ENCODE measurements at places on chromosomes 6 and 20. TPM values are rescaled to one million over a fixed set of nuclear protein-coding genes. Genes with fewer than 3 reads are reported as not detected.

DNA sequence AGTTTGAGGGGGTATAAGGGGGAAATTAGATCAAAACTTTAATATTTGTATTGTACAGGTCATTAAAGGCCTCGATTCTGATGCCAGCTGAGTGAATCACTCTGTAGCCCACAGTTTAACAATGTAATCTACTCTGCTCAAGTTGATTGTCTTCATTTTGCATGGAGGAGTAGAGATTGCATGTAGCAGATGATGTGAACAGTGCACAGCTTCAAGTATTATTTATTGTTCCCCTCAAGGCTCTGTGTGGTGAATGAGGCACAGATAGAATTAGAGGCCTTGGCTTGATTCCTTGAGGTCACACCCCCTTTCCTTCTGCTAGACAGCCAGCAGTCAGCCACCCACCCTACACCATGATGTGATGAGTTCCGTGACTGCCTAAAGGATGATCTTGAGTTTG is 38.1 kb downstream of the TXLNB start:
- no peak overlapping the region for H3K4me3 ChIP-seq
- H3K4me1 ChIP-seq: no peaks in the 10 kb centered on the region
- H3K27ac ChIP-seq: no peak overlapping the region
- H3K36me3 ChIP-seq: no peaks in the 10 kb centered on the region
- DNase-seq: no peak

GPSM3 gene
- 2.0 TPM for total RNA-seq

DNA sequence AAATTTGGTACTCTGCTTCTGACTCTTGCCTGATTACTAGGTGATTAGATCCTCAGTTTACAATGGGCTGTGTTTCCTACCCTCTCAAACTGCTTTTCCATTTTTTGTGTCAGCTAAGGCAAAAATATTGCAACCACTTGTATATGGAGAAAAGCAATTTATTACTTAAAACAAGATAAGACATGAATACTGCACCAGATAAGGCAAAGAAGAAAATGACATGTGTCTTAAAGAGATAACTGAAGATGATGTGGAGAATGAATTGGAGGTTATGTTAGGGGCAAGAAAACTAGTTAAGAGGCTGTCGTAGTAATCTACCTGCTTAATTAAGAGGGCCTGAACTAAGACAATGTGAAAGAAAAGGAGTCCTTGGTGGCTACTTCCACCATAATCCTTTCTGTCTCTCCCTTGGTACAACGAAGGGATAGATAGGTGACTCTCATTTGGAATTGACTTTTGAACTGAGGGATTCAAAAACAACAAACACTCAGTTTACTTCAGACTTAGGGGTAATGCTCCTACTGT is 16.3 kb upstream of the REV3L start:
- H3K27ac ChIP-seq: peak overlapping the region; percentile 2
- peaks cover 7% of the 10 kb centered on the region for H3K4me1 ChIP-seq
- no peak overlapping the region for H3K4me3 ChIP-seq
- no peaks in the 10 kb centered on the region for H3K27me3 ChIP-seq

GRCh38 chr6:156828280-156828703 is 51.1 kb downstream of the ARID1B start:
- no peak overlapping the region for H3K4me3 ChIP-seq
- H3K4me1 ChIP-seq: peaks cover 28% of the 10 kb centered on the region
- H3K27me3 ChIP-seq: no peaks in the 10 kb centered on the region
- H3K27ac ChIP-seq: no peak overlapping the region
- peaks cover 5% of the 10 kb centered on the region for H3K36me3 ChIP-seq

ULBP1 gene
- total RNA-seq: 3.1 TPM

BANF2 gene
- total RNA-seq: not detected

- no peaks in the 10 kb centered on the region for H3K36me3 ChIP-seq
- H3K27ac ChIP-seq: no peak overlapping the region
- DNase-seq: no peak
- no peaks in the 10 kb centered on the region for H3K27me3 ChIP-seq
- no peaks in the 10 kb centered on the region for H3K4me1 ChIP-seq
Measured at GRCh38 chr6:133549371-133549801, 308.2 kb downstream of the EYA4 start.

TDP2 gene
- 33.6 TPM for total RNA-seq

GRCh38 chr6:166024252-166024651 is 143.4 kb downstream of the TBXT start:
- no peaks in the 10 kb centered on the region for H3K27me3 ChIP-seq

DNA sequence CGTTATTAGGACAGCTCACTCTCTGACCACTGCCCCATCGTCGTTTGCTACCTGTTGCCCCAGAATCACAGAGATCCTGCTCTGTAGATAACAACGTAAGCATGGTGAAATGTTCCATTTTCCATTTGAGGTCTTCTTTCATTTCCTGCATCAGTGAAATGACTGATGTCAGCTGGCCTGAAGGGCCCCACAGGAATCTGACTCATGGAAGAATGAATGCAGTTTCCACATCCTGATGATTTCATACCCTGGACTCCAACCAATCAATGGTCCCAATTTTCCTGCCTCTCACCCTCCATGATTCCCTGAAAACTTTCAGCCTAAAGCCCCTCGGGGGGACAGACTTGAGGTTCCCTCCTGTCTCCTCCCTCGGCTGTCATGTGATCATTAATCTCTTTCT is 394.4 kb upstream of the CDH4 start:
- no peaks in the 10 kb centered on the region for H3K36me3 ChIP-seq
- no peak for DNase-seq
- H3K27me3 ChIP-seq: no peaks in the 10 kb centered on the region
- H3K4me3 ChIP-seq: no peak overlapping the region
- no peak overlapping the region for H3K27ac ChIP-seq

DNA sequence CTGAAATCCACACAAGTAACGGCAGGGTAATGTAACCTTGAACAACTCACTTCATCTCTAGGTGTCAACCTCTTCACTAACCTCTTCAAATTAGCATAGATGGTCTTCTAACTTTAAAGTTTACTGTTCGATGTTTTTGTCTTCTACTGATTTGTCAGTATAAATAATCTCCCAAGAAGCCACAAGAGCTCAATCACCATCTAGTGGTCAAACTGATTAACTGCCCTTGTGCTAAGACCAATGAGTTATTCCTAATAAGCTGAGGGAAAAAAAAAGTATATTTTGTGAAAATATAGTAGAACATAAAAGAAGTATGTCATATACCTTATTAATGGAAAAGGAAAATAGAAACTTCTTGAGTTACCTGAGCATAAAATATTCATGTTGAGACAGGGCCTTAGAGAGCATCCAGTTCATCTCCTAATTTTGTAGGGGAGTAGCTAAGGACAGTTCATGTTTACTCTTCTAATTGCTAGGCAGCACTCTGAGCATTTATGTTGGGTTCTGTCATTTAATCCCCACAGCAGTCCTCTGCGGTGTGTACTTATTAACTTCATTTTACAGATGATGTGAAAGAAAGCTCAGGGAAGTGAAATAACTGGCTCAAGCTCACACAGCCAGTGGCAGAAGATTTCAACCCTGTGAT is 317.1 kb downstream of the ESR1 start:
- no peak overlapping the region for H3K4me3 ChIP-seq
- H3K4me1 ChIP-seq: no peaks in the 10 kb centered on the region
- no peaks in the 10 kb centered on the region for H3K27me3 ChIP-seq
- no peak overlapping the region for H3K27ac ChIP-seq
- DNase-seq: peak; percentile 17

C6orf58 gene
- not detected for total RNA-seq

OR2H2 gene
- total RNA-seq: not detected

- no peak overlapping the region for H3K4me3 ChIP-seq
- H3K27ac ChIP-seq: no peak overlapping the region
- no peaks in the 10 kb centered on the region for H3K4me1 ChIP-seq
- DNase-seq: no peak
Measured at GRCh38 chr6:57162516-57162915, 9.6 kb upstream of the BAG2 start.

CD83 gene
- total RNA-seq: 5.3 TPM

GRCh38 chr6:137033828-137034227 is 10.9 kb downstream of the IL20RA start:
- H3K4me1 ChIP-seq: no peaks in the 10 kb centered on the region
- H3K36me3 ChIP-seq: no peaks in the 10 kb centered on the region
- no peak overlapping the region for H3K27ac ChIP-seq
- DNase-seq: no peak
- no peak overlapping the region for H3K4me3 ChIP-seq

DNA sequence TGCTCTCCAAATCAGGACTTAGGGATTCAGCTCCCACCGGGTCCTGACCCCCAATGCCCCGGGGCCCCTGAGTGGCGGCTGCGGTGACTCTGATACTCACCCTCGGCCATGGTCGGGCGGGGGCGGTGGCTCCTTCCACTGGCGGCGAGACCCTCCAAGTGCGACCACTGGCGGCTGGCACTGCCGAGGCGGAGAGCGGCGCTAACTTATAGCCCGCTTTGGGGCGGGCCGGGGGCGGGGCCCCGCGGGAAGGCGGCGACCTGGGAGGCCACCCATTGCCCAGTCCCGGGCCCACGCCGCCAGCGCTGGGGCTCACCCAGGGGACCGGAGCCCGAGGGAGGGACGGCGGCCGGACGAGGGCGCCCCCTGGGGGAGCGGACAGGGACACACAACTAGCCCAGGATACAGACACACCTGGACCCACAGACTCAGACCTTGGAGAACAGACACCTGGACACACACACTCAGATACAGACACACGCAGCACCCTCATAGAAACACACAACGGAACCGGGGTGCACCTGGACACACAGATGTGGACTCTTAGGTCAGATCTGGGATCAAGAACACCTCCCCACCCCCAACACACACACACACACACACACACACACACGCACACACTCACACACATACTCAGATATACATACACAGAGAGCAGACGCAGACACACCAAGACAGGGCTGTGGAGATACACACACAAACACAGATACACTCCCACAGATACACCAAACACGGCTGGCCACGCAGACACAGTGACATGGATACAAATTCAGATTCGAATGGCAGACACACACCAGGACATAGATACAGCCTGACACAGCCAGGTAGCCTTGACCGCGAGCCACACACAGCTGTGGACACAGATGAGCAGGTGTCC is at the start of gene TGM2:
Gene TGM2, minus strand, starts transcription at position 182 of the 877 bp plus-strand sequence. Its CDS starts 72 bp downstream, at position 110.
- H3K4me1 ChIP-seq: peaks cover 14% of the 10 kb centered on the region
- H3K4me3 ChIP-seq: peak within 1 kb of the TSS; percentile 48
- peak; percentile 52 for DNase-seq

DNA sequence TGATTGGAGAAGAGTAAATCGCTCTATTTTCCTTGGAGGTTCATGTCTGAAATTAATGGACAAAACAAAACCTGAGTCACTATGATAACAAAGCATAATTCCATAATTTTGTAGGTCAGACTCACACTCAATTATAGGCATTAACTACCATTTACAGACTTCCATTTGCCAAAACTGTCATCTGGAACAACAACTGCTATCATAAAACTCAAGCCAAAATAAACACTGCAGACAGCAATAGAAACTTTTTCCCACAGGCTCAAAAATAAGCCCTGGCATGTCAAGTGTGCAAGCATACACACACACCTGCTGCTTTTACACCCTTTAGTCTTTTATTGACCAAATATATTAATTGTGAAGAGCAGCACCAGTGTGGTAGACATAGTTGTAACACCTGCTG is 7.1 kb downstream of the MRPS10 start:
- H3K27ac ChIP-seq: peak overlapping the region; percentile 74
- H3K27me3 ChIP-seq: no peaks in the 10 kb centered on the region
- no peak for DNase-seq
- H3K36me3 ChIP-seq: peaks cover 44% of the 10 kb centered on the region

CD24 gene
- total RNA-seq: 57.4 TPM

KIFC1 gene
- total RNA-seq: 81.8 TPM

- no peaks in the 10 kb centered on the region for H3K27me3 ChIP-seq
- H3K27ac ChIP-seq: no peak overlapping the region
- no peaks in the 10 kb centered on the region for H3K4me1 ChIP-seq
- no peak overlapping the region for H3K4me3 ChIP-seq
- no peaks in the 10 kb centered on the region for H3K36me3 ChIP-seq
- DNase-seq: no peak
Measured at GRCh38 chr6:42845327-42845694, 34.1 kb upstream of the RPL7L1 start.

MYT1 gene
- 0.41 TPM for total RNA-seq

DNA sequence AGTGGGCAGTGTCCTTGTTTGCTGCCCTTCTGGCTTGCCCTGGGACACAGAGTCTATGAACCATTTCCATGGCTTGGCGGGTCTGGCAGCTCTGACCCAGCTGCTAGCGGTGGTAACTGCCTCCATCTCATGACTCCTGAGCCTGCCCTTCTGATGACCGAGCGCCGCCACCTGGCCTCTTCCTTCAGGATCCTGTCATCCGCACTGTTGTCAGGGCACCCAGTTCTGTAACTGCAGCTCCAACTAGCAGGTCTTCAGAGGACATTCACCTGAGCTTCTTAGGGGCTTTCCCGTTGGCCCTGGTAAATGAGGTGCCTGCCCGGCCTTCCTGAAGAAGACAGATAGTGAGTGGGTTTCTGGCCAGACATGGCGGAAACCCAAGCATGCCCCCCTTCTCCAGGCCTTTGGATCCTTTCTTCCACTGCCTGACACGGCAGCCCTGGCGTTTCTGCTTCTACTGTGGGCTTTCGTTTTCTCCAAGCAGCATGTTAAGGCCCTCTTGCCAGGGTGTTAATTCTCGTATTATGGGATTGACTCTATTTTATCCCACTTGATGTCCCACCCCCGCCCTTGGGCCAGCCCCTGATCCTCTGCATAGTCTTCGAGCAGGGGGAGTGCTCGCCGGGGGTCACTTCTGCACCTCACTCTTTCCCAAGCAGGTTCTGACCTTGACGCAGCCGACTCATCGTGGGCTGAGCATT is 24.7 kb downstream of the PACSIN1 start:
- DNase-seq: no peak
- no peak overlapping the region for H3K4me3 ChIP-seq
- H3K4me1 ChIP-seq: no peaks in the 10 kb centered on the region
- H3K36me3 ChIP-seq: no peaks in the 10 kb centered on the region
- no peak overlapping the region for H3K27ac ChIP-seq

LY6G5C gene
- total RNA-seq: 0.62 TPM

DNA sequence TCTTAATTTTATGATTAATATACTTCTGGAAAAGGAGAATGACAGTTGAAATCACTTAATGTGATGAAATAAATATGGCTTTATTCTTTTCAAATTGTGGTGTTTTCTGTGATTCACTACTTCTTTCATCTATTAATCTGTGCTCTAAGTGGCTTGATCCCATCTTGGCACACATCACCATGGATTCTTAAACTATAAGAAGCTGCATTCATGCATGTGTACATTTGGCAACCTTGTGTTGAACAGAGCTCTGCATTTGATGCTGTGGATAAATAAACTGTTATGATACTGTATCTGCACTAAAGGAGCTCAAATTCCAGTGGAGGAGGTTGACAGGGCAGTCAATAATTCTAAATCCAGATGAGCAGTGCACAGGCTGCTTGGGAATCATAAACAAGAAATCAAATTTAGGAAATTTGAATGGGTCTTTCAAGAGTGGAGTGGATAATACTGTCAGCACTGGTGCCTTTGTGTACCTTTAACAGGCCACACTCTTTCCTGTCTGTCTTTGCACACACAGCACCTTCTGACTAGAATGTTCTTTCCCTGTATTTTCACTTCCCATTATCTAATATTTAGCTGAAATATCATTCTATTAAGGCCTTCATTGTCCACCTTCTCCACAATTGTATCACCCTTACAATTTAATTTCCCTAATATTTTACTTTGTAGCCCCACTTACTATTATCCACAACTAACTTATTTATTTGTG is 252.9 kb downstream of the GRM1 start:
- H3K4me1 ChIP-seq: no peaks in the 10 kb centered on the region
- no peaks in the 10 kb centered on the region for H3K27me3 ChIP-seq
- no peak overlapping the region for H3K27ac ChIP-seq
- DNase-seq: no peak
